NAMALWA (cell line): ENCODE measurements at places on chromosomes 1 and 21.

- DNase-seq = no peak
These were observed 664.3 kb downstream of the ADGRL2 start for GRCh38 chr1:82465024-82465423.

- no peak for DNase-seq
These were observed 1.9 kb upstream of the UBASH3A start for GRCh38 chr21:42401820-42402251.

GRCh38 chr1:22428672-22429071, 23.0 kb upstream of the ZBTB40 start:
- peak; percentile 90 for DNase-seq

- no peak for DNase-seq
These were observed 26.5 kb downstream of the OSBPL9 start for GRCh38 chr1:51643362-51643761.

DNA sequence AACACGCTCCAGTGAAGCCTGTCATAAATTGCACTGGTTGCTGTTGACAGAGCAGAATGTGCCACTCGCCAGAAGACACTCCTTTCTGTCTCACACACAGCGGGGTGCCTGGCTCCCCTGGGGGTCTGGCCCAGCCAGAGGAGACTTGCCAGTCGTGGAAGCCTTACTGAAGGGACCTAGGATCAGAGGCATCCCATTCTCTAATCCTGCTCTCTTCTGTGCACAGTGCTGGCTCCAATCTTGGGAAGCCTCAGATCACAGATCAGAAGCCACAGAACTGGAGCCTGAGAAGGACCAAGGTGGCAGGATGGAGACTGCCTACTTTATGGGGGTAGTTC, 1.4 kb downstream of the SLC9A1 start:
- DNase-seq = peak; percentile 39
